Activated naive CD4-positive, alpha-beta T cell treated with anti-CD3 and anti-CD28 coated beads for 36 hours (primary cell): ENCODE measurements at places on chromosomes 4 and X. TPM values are rescaled to one million over a fixed set of nuclear protein-coding genes. Genes with fewer than 3 reads are reported as not detected.

RELL1 gene
- total RNA-seq, result 8.7 TPM

ADH7 gene
- not detected for total RNA-seq

TMSB15B gene
- 7.2 TPM for total RNA-seq

TBX22 gene
- total RNA-seq, result not detected

DNA sequence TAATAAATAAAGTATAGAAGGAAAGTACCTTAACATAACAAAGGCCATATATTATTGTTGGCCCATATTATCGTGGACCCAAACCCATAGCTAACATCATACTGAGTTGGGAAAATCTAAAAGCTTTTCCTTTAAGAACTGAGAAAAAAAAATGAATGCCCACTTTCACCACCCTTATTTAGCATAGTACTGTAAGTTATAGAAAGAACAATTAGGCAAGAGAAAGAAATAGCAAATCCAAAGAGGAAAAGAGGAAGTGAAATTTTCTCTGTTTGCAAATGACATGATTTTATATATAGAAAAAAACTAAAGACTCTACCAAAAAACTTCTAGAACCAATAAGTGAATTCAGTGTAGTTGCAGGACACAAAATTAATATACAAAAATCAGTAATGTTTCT is 1854.6 kb downstream of the PCDH7 start:
- no peaks in the 10 kb centered on the region for H3K36me3 ChIP-seq
- no peaks in the 10 kb centered on the region for H3K4me1 ChIP-seq
- H3K27ac ChIP-seq, result no peak overlapping the region
- no peaks in the 10 kb centered on the region for H3K27me3 ChIP-seq
- DNase-seq, result no peak

DNA sequence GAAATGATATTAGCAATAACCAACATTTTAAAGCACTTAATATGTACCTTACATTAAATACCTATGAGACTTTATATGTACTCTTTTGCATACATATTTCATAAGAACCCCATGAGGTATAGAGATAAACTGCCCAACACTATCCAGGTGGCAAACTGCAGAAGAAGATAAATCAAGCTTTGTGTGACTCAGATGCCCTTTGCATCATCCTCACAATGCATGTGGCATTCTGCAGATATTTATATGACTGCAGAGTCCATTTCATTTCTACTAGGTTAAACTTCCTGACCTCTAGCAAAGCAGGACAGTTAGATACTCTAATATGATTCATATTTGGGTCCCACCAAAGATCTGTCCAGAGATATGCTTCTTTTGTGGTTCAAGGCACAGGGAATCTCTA is 85.6 kb upstream of the RASGEF1B start:
- peaks cover 25% of the 10 kb centered on the region for H3K4me1 ChIP-seq
- no peaks in the 10 kb centered on the region for H3K27me3 ChIP-seq
- no peaks in the 10 kb centered on the region for H3K36me3 ChIP-seq
- no peak overlapping the region for H3K4me3 ChIP-seq
- DNase-seq, result no peak

GRCh38 chr4:63316633-63317032 is 1092.6 kb downstream of the TECRL start:
- DNase-seq, result no peak
- no peak overlapping the region for H3K4me3 ChIP-seq
- H3K27me3 ChIP-seq, result no peaks in the 10 kb centered on the region
- H3K4me1 ChIP-seq, result no peaks in the 10 kb centered on the region
- no peak overlapping the region for H3K27ac ChIP-seq
- H3K36me3 ChIP-seq, result no peaks in the 10 kb centered on the region

GRCh38 chrX:137427816-137428215 is 138.1 kb upstream of the ZIC3 start:
- peak overlapping the region; percentile 66 for H3K4me3 ChIP-seq
- no peak overlapping the region for H3K27ac ChIP-seq
- H3K36me3 ChIP-seq, result no peaks in the 10 kb centered on the region
- DNase-seq, result no peak

DNA sequence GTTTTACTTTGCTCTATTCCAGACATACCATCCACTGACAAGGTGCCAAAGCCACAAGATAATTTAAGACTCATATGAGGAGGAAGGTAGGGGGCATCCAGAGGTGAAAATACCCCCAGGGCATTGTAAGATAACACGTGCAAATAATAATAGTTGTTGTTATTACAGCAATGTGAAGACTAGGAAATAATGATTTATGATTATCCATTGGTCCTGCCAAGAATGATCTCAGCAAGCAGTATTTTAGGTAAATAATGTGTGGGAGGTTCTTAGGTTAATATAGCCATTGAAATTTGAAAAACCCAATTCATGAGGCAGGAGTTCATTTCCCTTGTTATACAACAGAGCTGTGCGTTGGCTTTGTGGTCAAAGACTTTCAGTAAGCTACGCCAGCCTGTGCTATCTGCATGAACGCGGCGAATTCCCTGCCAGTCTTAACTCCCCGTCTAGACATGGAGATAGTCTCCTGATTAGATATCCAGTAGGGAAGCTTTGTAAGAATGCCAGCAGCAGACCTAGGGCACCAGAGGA is 47.2 kb upstream of the MXRA5 start:
- no peak overlapping the region for H3K27ac ChIP-seq
- no peak for DNase-seq
- H3K4me1 ChIP-seq, result no peaks in the 10 kb centered on the region
- no peak overlapping the region for H3K4me3 ChIP-seq

GRCh38 chrX:119745283-119745848 is 13.0 kb upstream of the SOWAHD start:
- no peak overlapping the region for H3K4me3 ChIP-seq
- H3K4me1 ChIP-seq, result no peaks in the 10 kb centered on the region
- DNase-seq, result no peak
- H3K36me3 ChIP-seq, result no peaks in the 10 kb centered on the region
- H3K27ac ChIP-seq, result no peak overlapping the region

GRCh38 chr4:41189666-41190065 is 24.7 kb downstream of the APBB2 start:
- H3K27ac ChIP-seq, result no peak overlapping the region
- no peaks in the 10 kb centered on the region for H3K4me1 ChIP-seq
- H3K4me3 ChIP-seq, result no peak overlapping the region
- peaks cover 12% of the 10 kb centered on the region for H3K27me3 ChIP-seq

DNA sequence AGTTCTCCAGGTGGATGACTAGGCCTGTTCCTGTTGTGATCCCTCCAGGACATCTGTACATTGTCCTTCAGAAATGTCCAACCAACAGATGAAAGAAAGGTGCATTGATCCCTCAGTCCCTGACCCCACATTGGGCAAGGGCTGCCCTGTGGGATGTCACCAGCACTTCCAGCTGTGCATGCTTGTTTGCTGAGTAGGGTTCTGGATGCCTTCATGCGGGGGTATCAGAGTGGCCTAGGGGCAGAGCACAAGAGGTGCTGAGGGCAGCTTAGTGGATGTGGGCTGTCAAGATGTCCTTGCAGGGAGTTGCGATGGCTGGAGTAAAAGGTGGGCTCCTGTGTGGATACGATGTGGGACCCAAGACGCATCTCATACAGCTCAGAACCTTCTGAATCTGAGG is 112.5 kb downstream of the PALLD start:
- peaks cover 7% of the 10 kb centered on the region for H3K27me3 ChIP-seq
- no peak overlapping the region for H3K27ac ChIP-seq
- DNase-seq, result no peak
- H3K4me1 ChIP-seq, result no peaks in the 10 kb centered on the region
- no peaks in the 10 kb centered on the region for H3K36me3 ChIP-seq
- H3K4me3 ChIP-seq, result no peak overlapping the region

DNA sequence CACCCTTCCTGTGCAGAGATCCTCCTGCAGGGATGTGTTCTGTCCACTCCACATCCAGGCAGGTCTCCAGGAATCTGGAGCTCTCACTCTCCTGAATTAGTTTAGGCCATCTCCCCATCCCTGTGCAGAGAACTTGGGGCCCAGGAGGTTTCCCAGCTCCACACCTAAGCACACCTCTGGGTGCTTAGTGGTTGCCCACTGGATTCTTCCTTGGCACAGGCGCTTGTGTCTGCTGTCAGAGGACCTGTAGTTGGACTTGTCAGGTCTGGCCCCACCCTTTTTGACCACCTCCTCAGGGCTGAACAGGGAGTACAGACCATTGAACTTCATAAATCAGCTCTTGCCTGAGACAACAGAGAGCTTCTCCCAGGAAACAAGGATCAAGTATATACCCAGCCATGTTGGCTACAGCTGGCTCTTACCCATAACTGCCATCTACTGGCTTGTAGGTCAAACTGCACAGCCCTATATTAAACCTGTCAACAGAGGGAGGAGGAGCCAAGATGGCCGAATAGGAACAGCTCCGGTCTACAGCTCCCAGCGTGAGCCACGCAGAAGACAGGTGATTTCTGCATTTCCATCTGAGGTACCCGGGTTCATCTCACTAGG is 275.5 kb downstream of the PPARGC1A start:
- no peak overlapping the region for H3K4me3 ChIP-seq
- no peaks in the 10 kb centered on the region for H3K36me3 ChIP-seq
- DNase-seq, result no peak
- no peaks in the 10 kb centered on the region for H3K27me3 ChIP-seq

DNA sequence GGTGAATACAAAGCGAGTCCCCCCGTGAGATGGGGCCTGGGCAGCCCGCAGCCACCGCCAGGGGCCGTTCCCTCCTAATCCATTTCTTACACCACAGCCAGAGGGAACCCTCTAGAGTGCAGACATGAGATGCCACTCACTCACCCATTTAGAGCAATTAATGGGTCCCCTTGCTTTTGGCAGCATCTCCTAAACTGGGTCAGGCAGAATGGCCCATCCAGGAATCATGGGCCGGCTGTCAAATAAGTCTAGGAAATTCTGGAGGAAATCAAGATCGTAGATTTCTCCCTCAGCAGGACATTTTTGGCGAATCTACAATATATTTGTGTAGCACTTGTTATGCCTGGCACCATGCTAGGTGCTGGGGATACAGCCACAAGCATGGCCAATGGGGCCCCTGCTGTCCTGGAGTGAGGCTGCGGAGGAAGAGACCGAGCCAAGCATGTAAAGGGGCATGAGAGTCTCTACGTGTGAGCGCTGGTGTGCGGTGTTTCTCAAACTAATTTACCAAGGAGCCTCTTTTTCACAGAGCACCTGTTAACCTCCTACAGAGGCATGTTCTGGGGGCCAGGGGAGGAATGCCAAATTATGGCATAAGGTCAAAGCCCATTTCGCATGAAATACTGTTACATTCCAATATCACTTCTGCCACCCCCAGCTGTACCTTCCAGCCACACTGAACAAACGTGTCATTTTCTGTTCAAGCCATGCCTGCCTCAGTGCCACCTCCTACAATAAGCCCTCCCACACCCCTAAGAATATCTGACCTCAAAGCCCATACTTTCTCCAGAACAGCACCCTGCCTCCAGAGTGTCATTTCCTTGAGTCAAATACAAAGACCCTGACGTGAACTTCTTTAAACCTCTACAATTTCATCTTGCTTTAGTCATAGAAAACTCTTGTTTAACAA is 28.1 kb upstream of the JAKMIP1 start:
- H3K36me3 ChIP-seq, result no peaks in the 10 kb centered on the region

DNA sequence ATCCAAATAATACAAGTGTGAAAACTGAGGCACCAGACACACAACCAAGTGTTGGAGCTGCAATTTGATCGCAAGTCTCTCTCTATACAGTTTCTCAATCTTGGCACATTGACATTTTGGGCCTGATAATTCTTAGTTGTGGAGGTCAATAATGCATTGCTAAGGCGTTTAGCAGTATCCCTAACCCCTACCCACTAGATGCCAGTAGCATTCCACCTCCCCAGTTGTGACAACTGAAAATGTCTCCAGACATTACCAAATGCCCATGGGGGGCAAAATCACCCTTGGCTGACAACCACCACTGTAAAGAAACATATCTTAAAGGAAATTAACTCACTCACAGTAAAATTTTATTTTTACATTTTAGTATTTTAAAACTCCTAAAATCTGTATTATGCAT is 4.2 kb downstream of the NR3C2 start:
- DNase-seq, result peak; percentile 14
- H3K27me3 ChIP-seq, result no peaks in the 10 kb centered on the region
- peaks cover 5% of the 10 kb centered on the region for H3K36me3 ChIP-seq

DNA sequence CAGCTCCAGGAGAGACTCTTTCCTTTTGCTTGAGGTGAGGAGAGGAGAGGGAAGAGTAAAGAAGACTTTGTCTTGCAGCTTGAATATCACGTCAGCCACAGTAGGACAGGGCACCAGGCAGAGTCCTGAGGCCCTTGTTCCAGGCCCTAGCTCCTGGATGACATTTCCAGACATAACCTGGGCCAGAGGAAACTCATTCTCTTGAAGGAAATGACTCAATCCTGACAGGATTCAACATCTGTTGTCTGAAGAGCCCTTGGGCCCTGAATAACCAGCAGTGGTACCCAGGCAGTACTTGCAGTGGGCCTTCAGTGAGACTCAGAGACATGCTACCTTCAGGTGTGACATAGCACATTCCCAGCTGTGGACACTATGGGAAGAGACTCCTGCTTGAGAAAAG is 62.8 kb downstream of the FGF16 start:
- no peak for DNase-seq
- no peak overlapping the region for H3K4me3 ChIP-seq
- peaks cover 28% of the 10 kb centered on the region for H3K36me3 ChIP-seq
- no peak overlapping the region for H3K27ac ChIP-seq

- H3K4me1 ChIP-seq, result no peaks in the 10 kb centered on the region
- H3K27ac ChIP-seq, result no peak overlapping the region
- H3K4me3 ChIP-seq, result no peak overlapping the region
Measured at GRCh38 chr4:76623217-76624045, 188.4 kb downstream of the SHROOM3 start.

DNA sequence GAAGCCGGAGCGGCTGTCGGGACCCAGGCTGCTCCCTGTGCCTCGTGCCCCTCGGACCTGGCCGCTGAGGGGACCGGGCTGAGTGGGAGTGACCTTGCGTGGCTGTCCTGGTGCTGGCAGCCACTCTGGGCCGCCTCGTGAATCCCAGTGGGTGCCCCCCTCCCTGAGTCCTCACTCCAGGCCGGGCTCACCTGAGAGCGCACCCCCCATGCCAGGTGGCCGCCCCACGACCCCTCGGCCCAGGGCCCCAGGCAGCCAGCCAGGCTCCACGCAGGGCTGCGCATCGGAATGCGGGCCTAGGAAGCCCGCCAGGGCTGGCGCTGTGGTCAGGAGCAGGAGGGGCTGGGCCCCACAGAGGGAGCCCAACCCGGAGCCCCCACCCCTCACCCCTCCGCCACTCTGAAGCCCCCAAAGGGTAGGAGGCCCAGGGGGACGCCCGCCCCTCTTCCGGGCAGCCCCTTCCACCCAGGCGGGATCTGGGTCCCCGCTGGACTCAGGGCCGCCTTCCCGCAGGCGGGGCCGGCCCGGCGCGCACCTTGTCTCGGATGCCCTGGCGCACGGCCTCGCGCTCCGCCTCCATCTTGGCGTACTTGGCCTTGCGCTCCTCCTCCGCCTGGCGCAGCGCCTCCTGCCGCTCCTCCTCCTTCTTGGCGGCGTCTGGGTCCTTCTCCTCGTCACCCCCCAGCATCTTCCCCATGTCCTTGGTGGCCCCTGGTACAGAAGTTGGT is 33.9 kb downstream of the CPLX1 start:
- peaks cover 23% of the 10 kb centered on the region for H3K4me1 ChIP-seq
- DNase-seq, result peak; percentile 43
- peak overlapping the region; percentile 62 for H3K4me3 ChIP-seq
- no peaks in the 10 kb centered on the region for H3K36me3 ChIP-seq
